ENCODE measurements at places on chromosomes 1 and 21. TPM values are rescaled to one million over a fixed set of nuclear protein-coding genes. Genes with fewer than 3 reads are reported as not detected.

The TRIM17 gene
- total RNA-seq: not detected

DNA sequence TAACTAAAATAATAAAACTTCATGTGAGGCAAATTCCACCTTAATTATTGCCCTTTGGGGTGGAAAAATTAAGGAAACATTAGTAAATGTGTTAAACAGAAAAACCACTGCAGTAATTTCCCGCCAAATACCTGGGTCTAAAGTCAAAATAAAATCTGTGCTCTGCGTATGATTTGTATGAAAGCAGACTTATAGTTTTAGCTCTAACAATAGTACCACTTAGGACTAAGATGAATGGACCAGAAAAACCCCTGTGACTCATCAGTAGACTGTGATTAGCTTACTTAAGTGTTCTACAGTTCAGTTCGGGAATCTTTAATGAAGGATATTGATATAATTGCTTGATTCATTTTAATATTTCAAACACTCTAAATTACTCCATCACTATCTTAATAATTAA is 23.3 kb upstream of the C1orf105 start:
- peak; percentile 75 for DNase-seq

The S100A7 gene
- not detected for total RNA-seq

The GPR25 gene
- not detected for total RNA-seq

DNA sequence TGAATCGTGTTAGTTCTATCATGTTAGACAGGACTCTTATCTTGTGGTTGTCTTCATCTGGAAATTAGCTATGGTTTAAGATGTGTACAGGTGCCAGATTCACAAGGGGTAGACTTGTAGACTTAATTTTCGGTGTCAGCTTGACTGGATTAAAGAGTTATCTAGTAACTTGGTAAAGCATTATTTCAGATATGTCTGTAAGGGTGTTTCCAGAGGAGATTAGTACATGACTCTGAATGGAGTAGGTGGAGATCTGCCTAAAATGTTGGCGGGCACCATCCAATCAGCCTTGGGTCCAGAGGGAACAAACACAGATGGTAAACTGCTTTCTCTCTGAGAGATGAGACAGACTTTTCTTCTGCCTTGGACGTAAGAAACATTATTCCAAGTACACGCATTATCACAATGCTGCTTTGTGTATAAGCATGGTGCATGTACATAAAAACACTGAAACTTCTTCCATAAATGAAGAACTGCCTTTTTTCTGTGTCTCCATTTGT is 434.6 kb downstream of the SMYD3 start:
- no peak for DNase-seq

The FBXO28 gene
- total RNA-seq: 30.0 TPM

- DNase-seq: no peak
Observed at GRCh38 chr1:227887697-227888403, 59.9 kb downstream of the WNT9A start.

- DNase-seq: peak; percentile 87
Observed at GRCh38 chr1:155562581-155563376, at the start of gene ASH1L. Gene ASH1L (minus strand): TSS chr1:155562803. CDS start chr1:155521519, 41,284 bp downstream.

The RPTN gene
- not detected for total RNA-seq

DNA sequence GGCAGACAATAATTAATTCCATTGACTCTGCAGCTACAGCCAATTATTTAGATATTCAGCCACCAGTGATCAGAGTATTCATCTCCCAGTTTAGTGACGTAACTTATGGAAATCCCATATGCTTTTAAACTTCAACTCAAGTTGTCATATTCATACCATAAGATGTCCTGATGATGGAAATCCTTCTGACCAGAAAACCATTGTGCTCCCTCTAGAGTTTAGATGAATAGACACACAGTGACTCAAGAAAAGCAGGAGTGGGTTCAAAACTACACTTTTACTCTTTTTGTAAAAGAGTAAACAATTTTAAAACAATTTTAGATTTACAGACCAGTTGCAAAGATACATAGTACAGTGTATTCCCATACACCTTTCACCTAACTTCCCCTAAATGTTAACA is 463.7 kb downstream of the KCNT2 start:
- DNase-seq: no peak

DNA sequence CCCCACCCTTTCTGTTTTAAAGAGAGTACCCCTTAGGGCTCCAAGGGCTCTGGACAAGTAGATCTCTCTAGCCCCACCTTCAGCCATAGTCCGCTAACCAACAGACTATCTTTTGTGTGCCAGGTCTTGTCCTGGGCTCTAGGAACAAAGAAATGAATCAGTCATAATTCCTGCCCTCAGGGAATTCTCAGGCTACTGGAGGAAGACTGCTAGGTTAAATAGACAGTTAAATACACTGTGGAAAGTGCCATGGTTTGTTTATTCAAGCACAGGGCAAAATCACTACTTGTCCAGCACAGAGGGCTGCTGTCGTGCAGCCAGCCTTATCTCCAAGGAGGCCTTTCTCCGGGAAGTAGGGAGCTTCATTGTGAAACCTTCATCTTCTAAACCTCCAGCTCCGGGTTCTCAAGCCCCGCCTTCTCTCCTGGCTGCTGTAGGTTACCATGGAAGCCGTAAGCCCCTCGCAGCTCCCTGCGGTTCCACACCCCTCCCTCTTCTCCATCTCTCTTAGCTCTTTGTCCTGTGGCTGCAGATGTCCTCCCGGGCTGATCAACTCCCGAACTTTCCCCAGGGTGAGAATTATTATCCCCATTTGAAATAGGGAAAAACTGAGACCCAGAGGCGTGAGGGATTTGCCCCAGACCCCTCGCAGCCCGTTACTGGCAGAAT is 29.8 kb downstream of the SHISAL2A start:
- DNase-seq: peak; percentile 52

DNA sequence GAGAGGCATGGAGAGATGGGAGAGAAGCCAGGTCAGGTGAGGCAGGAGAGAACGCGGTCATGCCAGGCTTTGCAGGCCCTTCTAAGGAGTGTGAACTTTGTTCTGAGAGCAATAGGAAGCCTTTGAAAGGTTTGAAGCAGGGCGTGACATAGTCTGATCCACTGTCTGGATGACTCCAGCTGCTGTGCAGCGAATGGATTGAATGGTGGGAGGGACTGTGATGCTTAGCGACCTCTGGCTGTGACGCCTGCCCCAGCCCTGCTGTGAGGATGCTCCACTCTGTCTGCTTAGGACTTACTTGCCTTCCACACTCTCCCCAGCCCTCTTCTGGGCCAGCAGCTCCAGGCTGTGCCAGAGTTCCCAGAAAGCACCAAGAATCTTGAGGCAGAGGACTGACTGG is 41.8 kb upstream of the POU3F1 start:
- DNase-seq: no peak

The ROR1 gene
- total RNA-seq: 10.0 TPM

DNA sequence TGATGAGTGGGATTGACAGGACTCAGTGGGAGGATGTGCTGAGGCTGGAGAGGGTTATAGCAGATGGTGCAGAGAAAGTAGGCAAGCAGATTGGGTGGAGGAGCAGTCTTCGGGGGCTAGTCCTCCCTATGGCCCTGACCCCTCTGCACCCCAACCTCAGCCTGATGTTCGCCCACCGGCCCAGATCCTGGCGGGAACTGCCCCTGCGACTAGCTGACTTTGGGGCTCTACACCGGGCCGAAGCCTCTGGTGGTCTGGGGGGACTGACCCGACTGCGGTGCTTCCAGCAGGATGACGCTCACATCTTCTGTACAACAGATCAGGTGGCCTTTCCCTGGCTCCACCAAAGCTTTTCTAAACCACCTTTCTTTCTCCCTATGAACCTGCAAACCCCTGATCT is 9.6 kb upstream of the ECM1 start:
- no peak for DNase-seq

- DNase-seq: peak; percentile 45
Observed at GRCh38 chr1:86069757-86070145, 86.8 kb downstream of the COL24A1 start.

- no peak for DNase-seq
Observed at GRCh38 chr1:39826583-39826982, 37.9 kb upstream of the BMP8B start.

DNA sequence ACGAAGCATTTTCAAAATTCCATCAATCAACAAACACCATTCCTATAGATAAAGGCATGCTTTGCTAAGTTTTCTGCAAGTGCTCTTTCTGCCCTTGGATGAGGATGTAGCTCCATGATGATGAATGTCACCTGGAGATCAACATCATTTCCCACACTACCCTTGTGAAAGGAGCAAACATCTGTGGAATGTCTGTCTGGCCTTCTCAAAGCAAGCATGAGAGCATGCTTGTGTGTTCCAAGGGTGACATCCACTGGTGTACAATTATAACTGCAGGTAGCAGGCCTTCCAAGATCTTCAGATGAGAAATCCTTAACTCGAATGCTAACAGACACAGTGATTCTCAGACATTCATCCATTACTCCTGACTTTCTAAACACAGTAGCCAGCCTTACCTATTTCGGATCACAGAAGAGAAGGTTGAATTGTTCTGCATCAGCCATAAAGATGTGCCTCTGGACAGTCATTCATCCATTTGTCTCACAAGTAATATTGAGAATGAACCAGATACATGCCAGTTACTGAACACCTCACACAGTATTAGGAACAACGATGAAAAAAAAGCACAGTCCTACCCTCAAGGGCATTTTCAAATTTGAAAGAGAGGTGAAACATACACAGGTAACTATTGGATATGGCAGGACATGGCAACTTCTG is 162.4 kb downstream of the TPR start:
- peak; percentile 97 for DNase-seq

Measured in IMR-90 (cell line).